Omental fat pad (tissue), 4 donors: ENCODE measurements at places on chromosomes 6 and 20. TPM values are rescaled to one million over a fixed set of nuclear protein-coding genes. Genes with fewer than 3 reads are reported as not detected.

GRCh38 chr6:2578767-2579166, 172.0 kb downstream of the MYLK4 start:
- DNase-seq = no peak

- DNase-seq = no peak
Observed at GRCh38 chr20:39489986-39490560, 527.9 kb downstream of the DHX35 start.

DNA sequence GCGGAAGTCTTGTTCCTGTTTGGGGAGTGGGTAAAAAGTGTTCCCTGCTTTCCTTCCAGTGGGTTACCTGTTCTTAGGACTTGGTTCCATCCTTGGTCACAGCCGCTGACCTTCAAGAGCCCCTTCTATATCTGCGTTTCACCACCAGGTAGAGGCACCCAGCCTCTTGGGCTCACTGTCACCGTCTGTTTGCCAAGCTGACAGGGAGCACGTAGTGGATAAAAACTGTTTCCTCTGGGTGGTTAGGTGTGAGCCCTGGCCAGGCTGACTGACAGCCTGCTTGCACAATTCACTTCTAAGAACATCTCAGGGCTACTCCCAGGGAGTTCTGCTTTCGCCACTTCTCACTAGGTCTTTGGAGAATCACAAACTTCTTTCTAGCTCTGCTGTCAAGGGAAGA, 1.8 kb upstream of the JPH2 start:
- DNase-seq = no peak

DNA sequence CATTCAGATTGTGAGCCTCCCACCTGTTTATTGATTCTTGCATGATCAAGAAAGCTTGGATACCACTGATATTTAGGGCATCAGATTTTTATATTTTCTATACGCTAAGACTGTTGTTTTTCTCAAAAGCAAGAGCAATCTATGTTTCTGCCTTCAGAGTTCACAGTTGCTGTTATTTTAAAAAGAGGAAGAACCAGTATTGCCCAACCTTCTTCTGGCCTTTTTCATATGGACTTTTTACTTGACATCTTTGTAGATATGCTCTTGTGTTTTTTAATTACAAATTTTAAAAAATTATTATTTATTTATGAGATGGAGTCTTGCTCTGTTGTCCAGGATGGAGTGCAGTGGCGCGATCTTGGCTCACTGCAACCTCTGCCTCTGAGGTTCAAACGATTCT, 28.9 kb downstream of the SLC17A5 start:
- no peak for DNase-seq

The GRIK2 gene
- total RNA-seq = 2.3 TPM

GRCh38 chr6:71289039-71289801, 609 bp downstream of the OGFRL1 start:
- DNase-seq = no peak
